Keratinocyte (primary cell): ENCODE measurements at places on chromosomes 12 and 14. TPM values are rescaled to one million over a fixed set of nuclear protein-coding genes. Genes with fewer than 3 reads are reported as not detected.

DNA sequence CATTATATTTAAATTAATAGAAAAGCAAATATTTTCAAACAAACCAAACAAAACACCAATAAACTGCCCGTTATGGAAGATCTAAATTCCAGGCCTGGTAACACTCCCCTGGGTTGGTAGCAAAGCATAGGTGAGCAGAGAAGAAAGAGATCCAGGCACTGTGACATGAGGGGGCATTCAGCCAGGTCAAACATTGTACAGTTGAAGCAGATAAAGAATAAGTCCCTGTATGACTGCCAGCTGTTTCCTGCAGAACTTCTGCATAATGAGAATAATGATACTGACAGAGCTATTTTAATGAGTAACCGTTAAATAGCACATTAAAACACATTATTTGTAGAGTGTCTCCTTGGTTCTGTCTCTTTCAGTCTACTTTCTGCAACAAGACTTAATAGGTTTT, 35.4 kb downstream of the SLC38A1 start:
- DNase-seq: no peak

DNA sequence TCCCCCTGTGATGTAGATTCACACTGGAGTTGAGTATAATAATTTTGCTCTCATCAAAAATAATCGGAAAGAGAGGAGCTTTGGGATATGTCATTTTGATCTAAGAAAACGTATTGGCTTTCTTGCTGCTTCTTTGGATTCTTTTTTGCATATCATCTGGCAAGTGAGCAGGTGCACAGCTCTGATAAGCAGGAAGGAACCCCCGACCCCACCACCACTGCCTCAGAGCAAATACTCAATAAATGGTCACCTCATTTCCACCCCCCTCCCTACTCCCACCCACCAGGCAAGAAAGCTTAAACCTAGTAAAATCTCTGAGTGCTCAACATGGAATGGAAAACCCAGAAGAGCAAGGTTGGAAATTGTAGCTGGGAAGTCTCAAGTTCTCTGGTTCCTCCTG, 49.4 kb downstream of the IFNG-AS1 start:
- no peak for DNase-seq

DNA sequence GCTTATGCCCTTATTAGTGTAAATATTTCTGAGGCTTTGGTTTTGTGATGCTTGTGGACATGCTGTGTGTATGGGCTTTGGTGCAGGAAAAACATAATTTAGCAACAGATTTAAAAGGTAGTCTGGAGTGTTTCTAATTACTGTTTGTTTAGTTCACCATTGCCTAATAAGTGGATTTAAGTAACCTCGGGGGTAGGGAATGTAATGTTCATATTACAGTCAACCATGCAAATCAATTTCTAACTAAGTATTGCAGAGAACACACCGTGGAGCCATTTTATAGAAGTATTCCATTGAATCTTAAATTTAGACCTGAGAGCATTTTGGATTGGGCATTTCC, 53.5 kb downstream of the ANO6 start:
- DNase-seq: no peak

PAPLN gene
- polyA plus RNA-seq: 4.7 to 18.6 TPM (median 8.2 TPM) in 3 replicates

GRCh38 chr14:105333020-105333490, 18.5 kb downstream of the PACS2 start:
- DNase-seq: no peak

GRCh38 chr14:44778604-44779003, 183.1 kb downstream of the KLHL28 start:
- DNase-seq: no peak

DNA sequence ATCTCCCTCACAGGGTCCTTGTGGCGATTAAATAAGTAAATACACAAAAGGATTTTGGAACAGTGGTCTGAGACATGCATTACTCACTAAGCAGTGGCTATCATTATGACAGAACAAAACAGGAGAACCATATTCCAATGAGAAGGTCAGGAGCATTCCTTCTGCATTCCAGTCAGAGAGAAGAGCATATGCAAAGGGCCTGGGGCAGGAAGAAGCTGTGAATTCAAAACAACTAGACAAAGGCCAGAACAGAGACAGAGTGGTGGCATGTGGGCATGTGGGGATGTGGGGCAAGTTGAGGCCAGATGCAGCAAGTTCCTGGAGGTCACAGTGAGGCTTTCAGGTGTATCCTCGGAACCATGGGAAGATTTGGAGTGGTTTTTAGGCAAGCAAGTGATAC, 70.1 kb upstream of the VRK1 start:
- DNase-seq: no peak

SLCO1B3 gene
- not detected in 3 replicates for polyA plus RNA-seq

- no peak for DNase-seq
These were observed 27.8 kb upstream of the NEDD1 start for GRCh38 chr12:96879301-96879700.

ACOT6 gene
- polyA plus RNA-seq: not detected in 3 replicates

TAS2R50 gene
- polyA plus RNA-seq: 0.10 TPM in 1 of 3 replicates, not detected in the others
